ENCODE measurements at places on chromosomes 1 and 21. TPM values are rescaled to one million over a fixed set of nuclear protein-coding genes. Genes with fewer than 3 reads are reported as not detected.
A peak's percentile ranks its signal among the peaks of the same experiment; 100 is the strongest.

DNA sequence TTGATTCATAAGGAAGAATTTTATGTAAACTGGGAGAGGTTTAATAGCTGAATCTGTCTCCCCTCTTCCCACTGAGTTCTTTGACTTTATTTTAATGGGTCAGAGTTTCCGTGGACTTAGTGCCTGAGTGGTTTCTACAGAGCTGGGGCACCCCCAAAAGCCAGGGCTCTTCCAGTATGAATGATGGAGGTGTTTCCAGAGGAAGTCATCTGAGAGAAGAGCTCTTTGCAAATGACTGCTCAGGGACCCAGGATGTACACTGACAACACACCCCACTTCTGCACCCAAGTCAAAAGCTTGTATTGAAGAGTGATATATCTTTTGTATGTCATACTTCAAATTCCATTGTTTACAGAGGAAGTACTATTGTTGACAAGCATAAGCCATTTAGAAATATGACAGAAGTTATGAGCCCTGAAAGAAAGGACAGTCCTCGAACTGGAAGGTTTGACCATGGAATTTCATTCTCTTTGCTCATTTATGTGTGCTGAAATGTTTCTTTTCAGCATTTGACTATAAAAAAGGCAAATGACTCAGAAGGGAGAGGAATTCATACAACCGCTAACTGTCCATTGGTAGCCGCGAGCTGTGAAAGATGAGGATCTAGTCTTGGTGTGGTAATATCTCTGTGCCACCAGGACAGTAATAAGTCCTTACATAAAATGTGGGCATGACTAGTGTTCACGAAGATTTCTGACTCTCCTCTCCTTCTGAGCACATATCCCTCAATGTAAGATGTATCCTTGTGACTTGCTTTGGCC lies 25.4 kb upstream of the LMX1A start:
- no peak for DNase-seq

- peak; percentile 44 for DNase-seq
These were observed 28.3 kb downstream of the PDE4B start for GRCh38 chr1:65820983-65821382.

GRCh38 chr1:25343872-25344271 lies 5.7 kb downstream of the TMEM50A start:
- peak; percentile 78 for DNase-seq

DNA sequence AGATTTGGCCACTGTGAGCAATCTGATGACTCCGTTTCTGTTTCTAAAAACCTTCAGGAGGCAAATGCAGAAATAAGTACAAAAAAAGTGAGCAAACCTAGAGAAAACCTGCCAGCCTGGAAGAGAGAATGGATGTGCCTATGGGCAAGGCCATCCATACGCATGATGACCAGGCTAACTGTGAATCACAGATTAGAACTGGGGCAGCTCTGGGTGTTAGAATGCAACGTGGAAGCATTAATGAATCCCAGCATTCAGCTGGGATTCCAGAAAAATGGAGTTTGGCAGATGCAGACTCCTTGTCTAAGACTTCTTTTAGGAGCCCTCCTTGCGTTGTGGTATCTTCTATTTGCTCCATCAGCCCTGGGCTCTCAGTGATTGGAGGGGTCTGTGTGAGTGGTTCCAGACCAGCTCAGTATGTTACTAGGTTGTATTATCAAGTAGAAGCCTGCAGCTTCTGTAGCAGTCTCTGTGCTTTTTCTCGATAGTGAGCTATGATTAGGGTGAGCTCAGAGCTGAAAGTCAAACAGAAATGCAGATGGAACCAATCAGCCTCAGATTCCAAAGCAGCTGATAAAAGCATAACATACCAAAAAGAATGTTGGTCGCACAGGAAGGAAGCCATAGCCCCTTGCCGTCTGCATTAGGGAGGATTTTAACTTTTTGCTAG lies 154.0 kb downstream of the PSMG1 start:
- peak; percentile 9 for DNase-seq

- DNase-seq = peak; percentile 68
These were observed 18.7 kb upstream of the AK2 start for GRCh38 chr1:33055210-33056008.

GRCh38 chr1:30755746-30756145 lies 1.8 kb downstream of the LAPTM5 start:
- no peak for DNase-seq

GRCh38 chr1:115506924-115507589 lies 134.7 kb upstream of the VANGL1 start:
- DNase-seq = no peak

Gene BRINP2
- total RNA-seq = not detected

Gene LAPTM5
- total RNA-seq = not detected

Data from SJSA1 (cell line).